ENCODE measurements at places on chromosomes 4 and X.

GRCh38 chrX:40012868-40013265 lies 84.9 kb downstream of the BCOR start:
- DNase-seq: peak; percentile 74

- DNase-seq: no peak
Measured at GRCh38 chrX:1778817-1779216, 164.0 kb downstream of the ASMT start.

GRCh38 chr4:4899202-4899925 lies 39.9 kb downstream of the MSX1 start:
- DNase-seq: no peak

DNA sequence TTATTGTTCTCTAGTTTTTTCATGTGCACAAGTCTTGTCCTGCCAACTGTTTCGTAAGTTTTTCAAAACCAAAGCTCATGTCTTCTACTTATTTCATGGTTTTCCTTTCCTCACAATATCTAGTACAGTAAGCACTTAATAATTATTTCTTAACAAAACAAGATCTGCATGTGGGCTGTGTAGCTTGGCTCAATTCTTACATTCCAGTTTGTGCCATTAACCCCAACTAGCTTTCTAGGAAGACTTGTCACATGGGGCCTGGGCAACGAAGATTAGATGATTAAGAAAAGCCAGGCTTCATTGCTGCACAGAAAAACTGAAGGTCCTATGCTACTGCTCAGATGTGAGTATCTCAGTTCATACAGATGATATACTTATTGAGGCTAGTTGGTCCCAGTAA lies 155.3 kb upstream of the TEX13A start:
- DNase-seq: no peak

- DNase-seq: no peak
Measured at GRCh38 chr4:181690498-181690897, 552.7 kb upstream of the TENM3 start.

DNA sequence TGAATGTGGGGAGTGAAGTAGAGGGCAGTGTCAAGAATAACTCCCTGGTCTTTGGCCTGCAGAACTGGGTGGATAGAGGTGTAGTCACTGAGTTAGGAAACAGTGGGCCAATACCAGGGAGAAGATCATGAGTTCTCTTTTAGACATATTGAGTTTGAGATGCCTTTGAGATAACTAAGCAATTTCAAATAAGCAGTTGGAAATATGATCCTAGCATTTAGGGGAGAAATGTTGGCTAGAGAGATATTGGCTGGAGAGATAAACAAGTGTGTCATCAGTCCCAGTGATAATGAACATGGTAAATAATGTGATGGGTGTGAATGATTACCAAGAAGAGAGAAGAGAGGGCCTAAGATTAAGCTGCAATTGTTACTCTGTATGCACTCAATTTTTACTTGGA lies 95.3 kb upstream of the HPRT1 start:
- no peak for DNase-seq

DNA sequence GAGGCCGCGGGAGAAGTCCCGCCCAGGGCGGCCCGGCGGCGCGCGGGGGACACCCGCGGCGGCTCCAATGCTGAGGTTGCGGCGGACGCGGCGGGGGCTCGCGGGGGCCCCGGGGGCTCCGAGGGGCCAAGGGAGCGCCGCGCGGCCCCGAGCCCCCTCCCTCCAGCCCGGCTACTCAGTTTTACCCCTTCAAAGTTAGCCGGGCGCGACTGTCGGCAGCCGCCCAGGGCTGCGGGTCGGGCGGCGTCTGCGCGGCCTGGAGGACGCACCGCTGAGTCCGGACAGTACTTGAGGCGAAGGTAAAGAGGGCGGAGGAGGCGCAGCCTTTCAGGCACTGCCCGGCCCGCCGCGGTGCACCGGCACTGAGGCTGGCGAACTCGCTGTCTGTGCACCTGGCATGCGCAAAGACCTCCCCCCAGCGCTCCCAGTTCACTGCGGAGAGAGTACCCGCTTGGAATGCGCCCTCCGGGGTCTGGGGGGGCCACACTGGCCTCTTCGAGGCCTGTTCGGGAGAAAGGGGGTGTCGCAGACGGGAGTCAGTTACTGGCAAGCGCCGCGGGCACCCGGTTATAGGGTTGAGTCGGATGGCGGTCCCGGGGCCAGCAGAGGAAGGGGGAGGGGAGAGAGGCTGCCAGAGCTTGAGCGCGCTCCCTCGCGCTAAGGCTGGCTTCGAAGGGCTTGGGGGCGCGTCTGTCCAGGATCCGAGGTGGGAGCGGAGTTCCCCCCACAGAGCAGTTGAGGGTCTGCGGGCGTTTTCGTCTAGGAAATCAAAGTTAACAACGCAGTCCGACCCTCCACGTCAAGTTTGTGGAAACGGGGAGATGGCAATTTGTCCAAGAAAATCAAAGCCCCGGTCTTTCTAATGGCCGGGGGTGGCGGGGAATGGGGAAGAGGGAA lies 1.1 kb downstream of the PCDH19 start:
- DNase-seq: no peak
